ENCODE measurements at places on chromosomes 6 and 20. TPM values are rescaled to one million over a fixed set of nuclear protein-coding genes. Genes with fewer than 3 reads are reported as not detected.

- no peak for DNase-seq
These were observed 243.2 kb downstream of the RFPL4B start for GRCh38 chr6:112590326-112590725.

LY6G5C gene
- 4.9 TPM for total RNA-seq

DNA sequence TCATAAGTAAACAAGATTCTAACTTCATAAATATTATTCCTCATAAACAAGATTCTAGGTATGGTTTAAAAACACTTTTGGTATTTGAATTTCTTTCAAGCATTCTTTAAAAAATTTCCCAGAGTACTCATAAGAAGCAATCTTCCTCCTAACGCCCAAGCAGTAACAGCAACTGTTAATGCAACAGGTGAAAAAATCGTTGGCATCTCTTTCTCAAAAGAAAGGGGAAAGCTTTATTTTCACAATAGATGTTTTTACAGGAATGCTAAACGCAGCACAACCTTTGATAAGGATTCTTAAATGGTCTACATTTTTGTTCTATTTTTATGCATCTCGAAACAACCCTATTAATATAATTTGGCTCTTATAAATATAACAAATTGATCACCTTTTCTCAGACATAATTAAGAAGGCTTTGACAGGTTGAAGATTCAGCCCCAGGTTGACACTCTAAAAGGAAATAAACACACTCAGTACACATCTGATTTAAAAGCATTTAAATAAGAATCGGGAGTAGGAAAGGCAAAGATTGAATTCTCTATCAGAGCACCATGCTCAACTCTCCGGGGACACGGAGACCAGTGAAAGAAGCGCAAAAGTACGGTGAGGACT is 634 bp downstream of the AHI1 start:
- no peak for DNase-seq

FAM217B gene
- 26.6 TPM for total RNA-seq

- DNase-seq, result no peak
These were observed 11.0 kb downstream of the ATP9A start for GRCh38 chr20:51757226-51757625.

PMEPA1 gene
- total RNA-seq, result 0.66 TPM

- peak; percentile 63 for DNase-seq
These were observed 215.0 kb upstream of the PLCB4 start for GRCh38 chr20:8853805-8854338.

DNA sequence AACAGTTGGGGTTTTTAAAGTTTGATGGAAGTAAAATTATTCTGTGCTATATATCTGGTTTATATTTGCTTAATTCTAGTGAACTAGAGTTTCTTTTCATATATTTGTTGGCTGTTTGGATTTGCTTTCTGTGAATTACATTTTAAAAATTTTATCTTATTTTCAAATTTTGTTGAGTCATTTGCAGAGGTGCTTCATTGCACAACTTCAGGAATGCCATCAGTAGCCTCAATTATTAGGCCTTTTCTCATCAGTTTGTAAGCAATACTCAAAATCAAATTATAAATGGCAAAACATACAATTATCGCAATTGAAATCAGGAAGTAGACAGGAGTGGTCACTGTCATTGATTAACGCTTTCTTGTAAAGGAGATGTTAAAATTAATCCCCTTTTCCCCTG is 96.9 kb downstream of the UBE3D start:
- DNase-seq, result no peak

DNA sequence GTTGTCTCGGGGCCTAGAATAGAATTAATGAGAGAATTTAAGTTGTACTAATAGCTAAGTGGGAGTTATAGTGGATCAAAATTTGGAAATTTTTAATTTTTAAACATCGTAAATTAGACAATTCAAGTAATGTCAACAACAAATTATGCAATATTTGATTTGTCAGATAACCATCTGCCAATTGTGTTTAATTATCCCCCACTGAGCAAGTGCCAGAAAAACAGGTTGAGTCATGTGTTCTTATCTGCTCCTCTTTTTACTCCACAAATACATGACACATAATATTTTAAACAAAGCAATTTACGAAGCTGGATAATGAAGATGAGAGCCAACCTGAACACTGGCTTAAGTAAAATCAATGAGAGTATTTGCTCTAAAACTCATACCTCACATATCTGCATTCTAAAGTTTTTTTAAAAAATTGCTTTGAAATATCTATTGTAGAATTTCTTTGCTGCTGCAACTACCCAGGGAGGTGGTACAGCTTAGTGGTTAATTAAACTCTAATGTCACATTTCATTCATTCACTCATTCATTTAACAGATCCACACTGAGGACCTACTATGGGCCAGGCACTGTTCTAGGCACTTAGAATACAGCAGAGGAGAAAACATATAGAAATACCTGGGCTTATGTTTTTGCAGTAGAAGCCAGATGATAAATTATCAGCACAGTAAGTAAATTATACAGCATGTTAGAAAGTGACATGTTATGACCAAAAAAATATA is 57.1 kb upstream of the MAP7 start:
- no peak for DNase-seq

- no peak for DNase-seq
These were observed 160.7 kb downstream of the LRFN2 start for GRCh38 chr6:40426346-40427066.

DNA sequence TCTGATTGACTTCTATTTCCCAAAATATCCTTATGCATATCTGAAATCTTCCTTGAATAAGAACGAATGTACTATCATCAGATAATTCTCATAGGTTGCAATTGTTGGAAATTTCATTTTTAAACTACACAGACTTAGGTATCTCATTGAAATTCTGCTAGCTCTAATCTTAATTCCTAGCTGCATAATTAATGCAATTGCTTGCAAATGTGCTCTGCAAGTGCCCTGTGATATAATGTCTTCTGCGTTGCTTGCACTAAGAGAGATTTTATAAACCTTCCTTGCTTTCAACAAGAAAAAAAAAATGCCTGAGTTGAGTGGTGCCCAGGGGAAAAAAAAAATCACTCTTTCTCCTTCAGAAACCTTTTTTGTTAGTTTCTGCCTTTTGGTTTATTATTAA is 354.9 kb downstream of the TFAP2A start:
- DNase-seq, result no peak

STX16 gene
- total RNA-seq, result 110 TPM

JAG1 gene
- total RNA-seq, result 1.1 TPM

- no peak for DNase-seq
These were observed 384.1 kb downstream of the LAMA2 start for GRCh38 chr6:129267028-129267427.

ZFP57 gene
- 2.0 TPM for total RNA-seq

GRCh38 chr6:73368675-73369074 is 1.0 kb downstream of the OOEP start:
- no peak for DNase-seq

DNA sequence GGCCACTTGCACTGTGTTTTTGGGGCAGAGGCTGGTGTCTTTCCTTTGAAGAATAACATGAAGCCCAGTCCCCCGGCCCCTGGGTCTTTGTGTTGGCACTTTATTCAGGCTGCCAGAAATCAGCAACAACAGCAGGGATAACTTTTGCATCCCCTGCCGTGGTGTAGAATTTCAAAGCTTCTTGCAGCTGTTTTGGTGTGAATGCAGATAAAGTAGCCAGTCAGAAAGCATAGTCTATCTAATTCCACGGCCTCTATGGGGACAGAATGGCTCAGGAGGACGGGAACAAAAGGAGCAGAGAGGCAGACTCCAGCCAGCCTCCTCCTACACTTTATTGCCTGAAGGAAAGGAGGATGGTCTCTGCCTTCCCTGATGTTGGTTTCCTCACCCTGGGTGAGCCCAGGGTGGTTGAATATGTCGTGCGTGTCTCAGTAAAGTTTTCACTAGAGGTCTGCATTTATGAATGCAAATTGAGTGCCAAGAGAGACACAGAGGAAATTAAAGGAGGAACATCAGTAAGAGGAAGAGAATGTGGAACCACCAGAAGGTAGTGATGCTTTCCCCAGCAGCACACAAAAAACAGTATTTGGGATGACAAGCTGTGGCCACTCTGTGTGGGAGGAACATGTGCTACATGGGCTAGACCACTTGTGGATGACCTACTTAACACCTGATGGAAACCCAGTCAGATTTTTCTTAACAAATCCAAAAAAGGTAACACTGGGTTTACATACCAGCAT is 125.9 kb upstream of the TRAF3IP2 start:
- DNase-seq, result no peak

CYP24A1 gene
- not detected for total RNA-seq

DNA sequence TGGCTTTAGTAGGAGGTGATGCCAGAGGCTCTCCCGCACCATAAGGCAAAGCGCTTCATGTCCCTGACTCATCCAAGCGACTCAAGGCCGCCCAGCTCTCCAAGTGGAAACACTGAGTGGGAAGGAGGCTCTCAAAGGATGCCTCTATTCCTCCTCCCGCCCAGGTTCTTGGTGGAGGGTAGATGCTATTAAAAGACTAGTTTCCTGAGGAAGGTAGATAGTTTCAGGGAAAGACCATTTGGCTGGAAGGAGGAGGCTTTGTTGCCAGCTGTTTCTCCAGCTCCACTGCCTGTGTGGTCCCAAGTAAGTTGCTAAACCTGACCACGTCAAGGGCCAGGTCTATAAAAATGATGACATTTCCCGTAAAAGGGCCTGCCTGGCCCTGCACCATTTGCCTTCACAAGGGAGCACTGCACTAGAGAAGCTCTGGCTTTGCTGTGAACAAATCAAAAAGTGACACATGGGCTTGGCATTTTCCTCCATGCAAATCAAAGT is 48.2 kb downstream of the GMDS start:
- no peak for DNase-seq

DNA sequence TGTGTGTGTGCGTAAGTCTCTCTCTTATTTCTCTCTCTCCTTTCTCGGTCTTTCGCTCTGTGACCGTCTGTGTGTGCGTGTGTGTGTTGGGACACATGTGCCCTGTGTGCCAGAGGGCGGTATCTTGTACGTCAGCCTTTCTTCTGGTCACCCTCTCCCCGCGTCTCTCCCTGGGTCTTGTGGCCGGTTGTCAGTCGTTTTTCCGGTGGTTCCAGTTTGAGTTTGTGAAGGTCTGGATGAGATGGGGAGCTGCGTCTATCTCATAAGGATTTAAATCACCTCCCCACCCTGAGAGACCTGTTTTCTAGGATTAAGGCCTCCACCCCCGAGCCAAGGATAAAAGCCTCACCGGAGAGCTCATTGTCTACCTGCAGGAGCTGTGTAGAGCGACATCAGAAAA is 295.5 kb upstream of the ZNF337 start:
- no peak for DNase-seq

DNA sequence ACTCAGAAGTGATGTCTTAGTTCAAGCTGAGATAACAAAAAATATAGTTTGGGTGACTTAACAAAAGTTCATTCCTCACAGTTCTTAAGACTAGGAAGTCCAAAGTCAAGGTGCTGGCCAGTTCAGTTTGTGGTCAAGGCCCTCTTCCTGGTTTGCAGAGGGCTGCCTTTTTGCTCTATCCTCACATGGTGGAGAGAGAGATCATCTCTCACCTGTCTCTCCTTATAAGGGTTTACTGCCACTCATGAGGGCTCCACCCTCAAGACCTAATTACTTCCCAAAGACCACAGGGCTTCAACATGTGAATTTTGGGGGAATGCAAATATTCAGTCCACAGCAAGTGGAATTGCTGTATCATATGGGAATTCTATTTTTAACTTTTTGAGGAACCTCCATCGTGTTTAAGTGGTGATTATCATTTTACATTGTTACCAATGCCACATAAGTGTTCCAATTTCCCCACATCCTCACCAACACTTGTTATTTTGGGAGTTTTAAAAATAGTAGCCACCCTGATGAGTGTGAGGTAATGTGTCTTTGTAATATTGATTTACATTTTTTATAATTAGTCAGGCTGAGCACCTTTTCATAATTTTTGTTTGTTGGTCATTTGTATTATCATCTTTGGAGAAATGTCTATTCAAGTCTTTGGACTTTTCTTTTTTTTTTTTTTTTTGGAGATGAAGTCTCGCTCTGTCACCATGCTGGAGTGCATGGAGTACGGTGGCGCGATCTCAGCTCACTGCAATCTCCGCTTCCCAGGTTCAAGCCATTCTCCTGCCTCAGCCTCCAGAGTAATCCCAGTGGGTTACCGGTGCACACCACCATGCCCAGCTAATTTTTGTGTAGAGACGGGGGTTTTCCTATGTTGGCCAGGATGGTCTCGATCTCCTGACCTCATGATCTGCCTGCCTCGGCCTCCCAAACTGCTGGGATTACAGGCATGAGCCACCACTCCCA is 112.2 kb downstream of the SESN1 start:
- no peak for DNase-seq

NHSL1 gene
- total RNA-seq, result 0.26 TPM

C6orf58 gene
- not detected for total RNA-seq

RAD21L1 gene
- not detected for total RNA-seq
